IPS DF 6.9 (cell line): ENCODE measurements at places on chromosomes 7 and 10.

DNA sequence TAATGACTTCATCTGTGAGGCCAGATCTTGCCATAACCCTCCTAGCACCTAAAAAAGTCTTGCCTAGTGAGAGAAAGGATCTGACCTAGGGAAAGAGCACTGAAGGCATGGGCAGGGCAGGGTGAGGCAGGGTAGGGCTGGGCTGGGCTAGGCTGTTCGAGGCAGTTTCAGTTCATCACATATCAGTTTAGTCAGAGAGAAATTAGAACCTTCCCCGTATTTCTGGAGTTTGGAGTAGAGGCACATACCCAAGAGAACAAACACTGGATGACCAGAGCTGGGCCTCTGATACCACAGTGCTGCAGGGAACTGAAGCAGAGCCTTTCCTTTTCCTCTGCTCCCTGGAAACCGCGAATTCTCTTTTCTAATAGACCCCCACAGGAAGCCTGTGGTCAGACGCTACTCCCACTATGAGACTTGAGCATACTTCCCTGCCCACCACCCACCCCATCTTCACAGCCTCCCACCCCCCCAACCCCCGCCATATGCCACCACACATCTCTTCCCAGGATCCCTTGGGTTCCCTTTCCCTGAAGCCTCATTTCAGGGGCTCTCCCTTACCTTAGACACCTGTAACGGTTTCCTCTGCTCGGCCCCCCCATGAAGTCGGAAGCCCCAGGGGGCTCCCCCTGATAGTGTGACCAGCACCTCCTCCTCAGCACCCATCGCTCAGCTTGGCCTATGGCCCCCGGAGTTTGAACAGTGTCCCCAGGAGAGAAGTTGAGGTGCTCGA is 406 bp downstream of the SYNPO2L start:
- DNase-seq: no peak

GRCh38 chr10:3421537-3422257 is 249.1 kb upstream of the PITRM1 start:
- no peak for DNase-seq

GRCh38 chr7:109945820-109946518 is 1145.0 kb upstream of the LRRN3 start:
- no peak for DNase-seq

- no peak for DNase-seq
Measured at GRCh38 chr7:102942181-102942866, 29.5 kb downstream of the LRRC17 start.

GRCh38 chr10:14374745-14375445 is 44.2 kb upstream of the FRMD4A start:
- no peak for DNase-seq
